Cardiac septum (tissue), 1 donor: ENCODE measurements at places on chromosomes 3 and 15. TPM values are rescaled to one million over a fixed set of nuclear protein-coding genes. Genes with fewer than 3 reads are reported as not detected.

DNA sequence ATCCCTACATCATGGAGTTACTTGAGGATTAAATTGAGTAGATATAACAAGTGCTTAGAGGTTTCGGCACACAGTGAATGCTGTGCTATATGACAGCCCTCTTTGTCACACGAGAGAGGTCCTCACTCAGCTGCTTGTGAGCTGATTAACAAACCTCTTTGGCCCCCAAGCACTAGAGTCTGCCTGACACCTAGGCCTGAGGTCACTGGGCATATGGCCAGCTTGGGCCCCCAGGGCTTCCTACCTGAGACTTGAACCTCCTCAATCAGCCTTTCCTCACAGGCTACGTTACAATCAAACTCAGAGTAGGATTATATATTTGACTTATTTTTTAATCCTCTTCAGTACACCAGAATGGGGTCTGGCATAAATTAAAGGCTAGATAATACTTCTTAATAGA is 88.8 kb downstream of the WDR72 start:
- no peak for DNase-seq

DNA sequence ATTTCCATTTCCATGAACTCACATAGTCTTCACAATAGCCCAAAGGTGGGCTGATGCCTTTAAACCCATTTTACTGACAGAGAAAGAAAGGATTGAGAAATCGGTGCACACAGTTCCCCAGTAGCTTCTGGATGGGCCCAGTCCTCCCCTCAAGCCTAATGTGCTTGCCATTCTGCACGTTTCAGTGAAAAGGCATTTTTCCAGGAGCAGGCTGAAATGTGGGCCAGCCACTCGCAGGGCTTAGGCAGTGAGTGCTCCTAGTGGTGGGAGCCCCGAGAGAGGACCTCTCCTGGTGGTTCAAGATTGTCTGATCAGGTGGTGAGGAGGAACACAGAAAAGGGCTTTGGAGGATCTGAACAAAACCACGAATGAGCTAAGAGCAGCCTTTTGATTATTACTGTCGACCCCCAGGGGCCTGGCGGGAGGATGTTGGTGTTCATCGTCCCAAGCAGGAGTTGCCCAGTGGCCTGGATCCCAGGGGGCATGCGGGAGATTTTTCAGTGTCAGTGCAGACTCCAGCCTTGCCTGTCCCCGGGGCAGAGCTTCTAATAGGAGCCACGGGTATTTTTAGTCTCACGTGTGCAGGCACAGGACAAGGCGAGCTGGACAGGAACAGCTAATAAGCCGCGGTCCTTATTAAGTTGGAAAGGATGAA is 8.7 kb upstream of the KY start:
- DNase-seq = no peak

- DNase-seq = no peak
Observed at GRCh38 chr3:48086705-48087104, 70.5 kb upstream of the MAP4 start.

- DNase-seq = no peak
Observed at GRCh38 chr15:46386356-46386755, 751.5 kb downstream of the SQOR start.

GRCh38 chr3:126087552-126088175 is 3.7 kb upstream of the SLC41A3 start:
- no peak for DNase-seq

DNA sequence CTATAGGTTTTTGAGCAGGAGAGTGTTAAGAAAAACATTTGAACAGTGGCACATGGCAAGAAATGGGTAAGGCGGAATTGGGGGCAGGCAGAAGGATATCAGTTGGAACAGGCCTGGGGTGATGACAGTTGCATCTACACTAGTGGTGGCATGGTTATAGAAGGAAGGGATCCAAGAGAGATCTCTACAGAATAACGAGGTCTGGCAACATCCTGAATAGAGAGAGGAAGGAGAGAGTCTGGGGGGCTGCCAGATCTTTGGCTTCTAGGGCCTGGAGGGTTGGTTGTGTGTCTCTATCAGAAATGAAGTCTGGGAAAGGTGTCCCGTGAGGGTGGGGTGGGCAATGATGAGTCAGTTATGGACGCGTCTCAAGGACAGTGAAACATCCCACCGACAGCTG is 26.3 kb downstream of the FSTL1 start:
- DNase-seq = no peak

DNA sequence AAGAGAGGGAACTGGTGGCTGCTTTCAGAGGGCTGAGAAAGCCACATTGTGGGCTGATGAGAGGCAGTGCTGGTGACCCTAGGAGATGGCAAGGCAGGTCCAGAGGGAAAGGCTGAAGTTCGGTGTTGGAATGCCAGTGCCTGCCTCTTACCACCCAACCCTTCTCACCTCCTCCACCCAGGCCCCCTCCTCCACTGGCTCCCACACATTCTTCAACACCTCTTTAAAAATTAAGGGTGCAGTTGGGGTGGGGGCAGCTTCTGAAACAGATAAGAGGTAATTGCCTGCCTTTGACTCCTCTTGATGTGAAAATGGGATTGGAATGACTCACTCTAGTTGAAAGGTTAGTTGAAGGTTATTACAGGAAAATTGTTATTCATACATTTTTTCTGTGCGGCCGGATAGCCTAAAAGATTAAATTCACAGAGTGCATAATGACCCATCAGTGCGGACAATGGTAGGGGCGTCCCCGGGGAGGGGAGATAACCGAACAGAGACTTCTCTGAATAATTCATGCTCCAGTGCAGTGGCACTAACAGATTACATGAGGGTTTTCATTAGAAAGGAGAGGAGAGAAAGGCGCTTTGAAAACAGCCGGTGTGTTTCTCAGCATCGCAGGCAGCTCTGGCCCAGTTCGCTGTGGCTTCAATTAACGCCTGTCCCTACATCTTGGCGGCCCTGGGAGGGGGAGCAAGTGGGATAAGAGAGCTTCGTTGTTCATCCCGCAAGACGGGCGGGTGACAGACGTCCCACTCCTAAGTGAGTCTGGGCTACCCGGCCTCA is 212.4 kb downstream of the TLE3 start:
- DNase-seq = no peak

GRCh38 chr3:126995254-126995780 is 12.4 kb downstream of the PLXNA1 start:
- DNase-seq = no peak

DNA sequence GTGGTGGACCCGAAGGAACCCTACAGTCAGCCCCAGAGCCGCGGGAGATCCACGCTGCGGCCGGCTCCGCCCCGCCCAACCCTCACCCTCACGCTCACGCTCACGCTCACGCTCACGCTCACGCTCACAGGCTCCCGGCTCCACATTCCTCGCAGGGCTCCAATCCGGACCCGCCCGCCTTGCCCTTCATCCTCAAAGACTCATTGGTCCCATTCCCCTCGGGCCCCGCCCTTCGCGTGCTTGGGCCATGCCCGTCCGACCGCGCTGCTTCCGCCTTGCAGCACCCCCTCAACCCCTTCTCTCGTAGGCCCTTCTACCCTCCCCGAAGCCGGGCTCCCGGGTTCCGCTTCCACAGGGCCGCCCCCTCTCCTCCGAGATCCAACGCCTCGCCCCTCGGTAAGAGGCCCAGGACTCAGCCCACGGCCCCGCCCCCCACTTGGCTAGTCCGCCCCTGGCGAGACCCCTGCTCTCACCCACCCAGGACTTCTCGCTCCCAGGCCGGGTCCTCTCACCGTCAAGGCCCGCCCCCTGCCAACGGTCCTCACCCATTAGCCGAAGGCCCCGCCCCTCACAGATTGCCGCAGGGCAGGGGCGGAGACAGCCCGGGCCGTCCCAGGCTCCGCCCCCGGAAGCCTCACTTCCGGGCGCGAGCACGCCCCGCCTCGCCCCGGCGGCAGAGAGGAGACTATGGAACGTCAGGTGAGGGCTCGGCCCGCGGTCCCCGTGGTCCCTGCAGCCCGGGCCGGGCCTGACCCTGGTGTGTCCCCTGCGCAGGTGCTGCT is at the start of gene APEH:
Gene APEH, plus strand, starts transcription at position 637 of the 782 bp plus-strand sequence. Its CDS starts 51 bp downstream, at position 688.
- DNase-seq = peak; percentile 97

DNA sequence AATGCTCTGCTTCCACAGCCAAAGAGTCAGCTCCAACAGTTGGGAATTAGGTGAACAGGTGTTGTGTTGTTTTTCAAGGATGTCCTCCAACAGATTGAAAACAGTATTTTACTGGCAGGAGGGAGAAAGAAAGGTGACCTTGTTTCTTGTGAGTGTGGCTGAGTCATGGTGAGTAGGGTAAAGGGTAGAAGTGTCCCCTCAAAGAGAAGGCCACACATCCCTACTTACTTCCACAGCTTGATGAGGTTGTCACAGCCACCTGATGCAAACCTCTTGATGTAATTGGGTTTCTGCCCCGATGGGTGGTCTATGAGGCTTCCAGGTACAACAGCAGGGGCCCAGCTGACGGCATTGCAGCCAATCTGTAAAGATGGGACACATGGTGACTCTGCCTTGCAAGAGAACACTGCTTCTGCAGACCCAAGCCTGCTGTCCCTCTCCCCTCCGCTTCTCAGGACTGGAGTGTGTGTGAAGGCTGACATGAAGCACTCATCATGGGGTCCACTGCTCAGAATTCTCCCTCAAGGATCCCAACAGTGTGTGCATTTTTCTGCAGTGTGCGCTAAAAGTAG is 12.7 kb upstream of the GHRL start:
- DNase-seq = no peak

DNA sequence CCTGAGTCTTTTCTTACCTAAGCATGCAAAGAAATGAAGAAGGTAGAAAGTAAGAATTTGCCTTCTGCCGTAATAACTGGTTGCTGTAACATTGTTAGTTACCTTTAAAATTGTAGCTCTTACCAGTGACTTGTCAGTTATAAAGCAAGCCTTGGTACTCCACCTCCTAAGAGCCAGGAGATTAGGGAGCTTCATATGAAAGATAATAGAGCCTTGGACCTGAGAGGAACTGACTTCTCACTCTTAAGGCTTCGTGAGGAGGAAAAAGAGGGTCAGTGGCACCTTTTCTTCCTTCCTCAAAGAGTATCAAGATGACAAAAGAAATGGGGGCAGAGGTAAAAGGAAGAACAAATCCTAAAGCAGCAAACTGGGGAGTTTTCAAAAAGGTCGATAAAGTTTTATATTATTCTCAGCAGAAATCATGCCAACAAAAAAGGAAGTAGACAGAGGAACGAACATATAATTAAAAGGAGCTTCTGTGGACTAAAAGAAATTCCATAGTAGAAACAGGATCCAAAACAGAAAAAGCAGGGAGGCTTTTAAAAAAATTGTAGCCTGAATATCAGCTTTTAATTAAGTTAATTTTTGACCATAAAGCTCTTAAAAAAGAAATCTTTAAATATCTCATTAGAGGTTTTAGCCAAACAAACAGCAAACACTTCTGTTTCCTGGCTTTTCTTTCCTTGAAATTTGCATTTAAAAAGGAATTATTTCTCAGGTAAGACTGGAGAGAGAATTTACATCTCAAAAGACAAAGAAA is 847.1 kb upstream of the ALCAM start:
- no peak for DNase-seq

DNA sequence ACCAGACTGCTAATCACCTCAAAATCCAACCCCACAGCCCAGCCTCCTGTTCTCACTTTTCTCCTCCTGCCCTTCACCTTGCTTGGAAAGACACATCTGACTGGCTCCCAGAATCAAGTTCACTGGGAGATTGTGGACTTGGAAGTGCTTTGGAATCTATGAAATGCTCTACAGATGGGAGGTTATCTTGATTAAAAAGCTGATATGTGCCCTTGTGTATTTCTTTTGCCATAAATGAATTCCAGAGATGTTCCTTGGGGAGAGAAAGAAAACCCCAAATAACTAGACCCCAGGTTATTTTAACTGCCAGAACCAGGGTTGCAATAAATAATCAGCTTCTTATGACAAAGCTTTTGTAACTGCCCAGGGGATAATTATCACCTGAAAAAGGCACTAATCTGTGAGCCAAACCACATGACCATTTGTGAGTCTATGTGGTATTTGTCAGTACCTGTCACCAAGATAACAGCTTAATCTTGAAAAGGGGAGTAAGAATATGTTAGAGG is 21.7 kb upstream of the ARHGEF3 start:
- no peak for DNase-seq

DNA sequence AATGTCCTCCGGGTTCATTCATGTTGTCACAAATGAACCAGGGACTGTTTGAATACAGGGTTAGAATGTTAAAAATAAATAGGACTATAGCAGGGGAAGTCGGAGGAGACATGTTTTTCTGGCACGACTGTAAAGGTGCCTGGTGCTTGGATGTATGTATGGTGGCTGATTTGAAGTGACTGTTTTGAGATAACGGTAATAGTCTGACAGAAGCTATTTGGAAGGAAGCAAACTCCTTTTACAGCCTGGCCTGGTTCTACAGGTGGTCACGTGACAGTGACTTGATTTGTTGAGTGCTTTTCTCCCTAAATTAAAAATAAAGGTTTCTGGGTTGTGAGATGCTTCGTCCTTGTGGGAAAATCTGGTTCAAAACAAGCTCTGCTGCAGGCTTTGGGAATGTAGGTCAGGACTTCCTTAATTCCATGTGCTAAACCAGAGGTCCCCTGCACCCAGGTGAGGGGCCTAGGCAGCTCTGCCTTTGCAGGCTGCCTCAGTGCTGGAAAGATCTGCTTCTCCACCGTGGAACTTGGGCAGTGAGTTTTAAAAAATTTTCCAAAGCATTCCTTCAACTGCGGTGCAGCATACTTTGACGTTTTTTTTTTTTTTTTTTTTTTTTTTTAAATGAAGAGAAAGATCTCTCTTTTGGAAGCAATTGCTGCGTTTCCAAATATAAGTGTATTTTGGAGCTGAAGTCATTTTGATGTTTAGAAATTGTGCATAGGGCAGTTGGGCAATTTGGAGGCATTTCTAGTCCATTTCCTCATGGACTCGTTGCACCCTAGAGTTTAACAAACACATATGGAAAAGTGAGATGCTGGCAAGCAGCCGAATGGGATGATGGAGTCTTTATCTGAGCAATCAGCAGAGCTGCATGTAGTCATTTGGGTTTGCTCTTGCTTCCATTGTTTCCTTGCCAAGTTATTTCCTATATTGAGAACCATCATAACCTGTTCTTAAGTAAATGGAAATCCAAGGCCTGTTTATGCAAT is 30.9 kb downstream of the ITPR1 start:
- no peak for DNase-seq

DNA sequence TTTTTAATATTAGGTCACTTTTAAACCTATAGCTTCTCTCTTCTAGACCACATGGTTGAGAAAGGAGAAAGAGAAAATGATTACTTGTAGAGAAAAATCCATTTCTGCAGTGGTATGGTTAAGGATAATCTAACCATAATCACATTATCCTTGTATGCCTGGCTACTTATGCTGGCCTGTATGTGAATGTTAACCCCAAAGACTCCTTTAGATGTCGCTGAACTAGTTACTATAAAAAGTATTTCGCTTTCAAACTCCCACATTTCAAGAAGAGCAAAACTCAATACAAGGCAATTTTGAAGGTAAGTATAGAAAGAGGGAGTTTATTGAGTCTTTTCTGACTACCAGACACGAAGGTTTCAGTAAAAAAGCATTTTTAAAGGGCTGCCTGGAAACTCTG is 2.2 kb downstream of the KCTD6 start:
- DNase-seq = no peak

GRCh38 chr3:52915294-52915693 is 17.9 kb upstream of the STIMATE start:
- DNase-seq = no peak

GRCh38 chr3:186184021-186184420 is 75.1 kb upstream of the ETV5 start:
- DNase-seq = no peak

Gene USP50
- total RNA-seq = 1.5 TPM

Gene GP5
- 0.22 TPM for total RNA-seq

Gene P2RY12
- 0.13 TPM for total RNA-seq

Gene SNTN
- not detected for total RNA-seq

Gene GOLGA8S
- 1.1 TPM for total RNA-seq

Gene BNC1
- 0.11 TPM for total RNA-seq

Gene FOXP1
- 53.2 TPM for total RNA-seq

Gene ADCY5
- total RNA-seq = 192 TPM

Gene ALDH1A3
- total RNA-seq = 7.8 TPM
